ENCODE measurements at places on chromosomes 7 and 10.

- DNase-seq: no peak
Observed at GRCh38 chr7:151139071-151139790, 28.3 kb downstream of the GBX1 start.

DNA sequence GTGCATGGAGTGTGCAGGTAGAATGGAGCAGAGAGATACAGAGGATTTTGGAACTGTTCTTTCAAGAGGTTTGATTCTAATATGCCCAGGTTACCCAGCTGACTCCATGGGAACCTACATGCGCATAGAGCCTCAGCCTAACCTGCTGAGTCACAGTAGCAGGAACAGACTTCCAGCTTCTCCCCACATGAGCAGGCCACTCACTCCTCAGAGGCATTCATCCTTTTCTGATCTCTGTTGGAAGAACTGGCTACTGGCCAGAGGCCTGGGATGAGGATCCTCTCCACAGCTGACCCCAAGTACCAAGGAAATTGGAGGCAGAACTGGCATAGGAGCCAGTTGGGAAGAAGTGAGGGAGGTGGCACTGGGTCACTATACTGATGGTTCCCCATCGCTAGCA is 17.9 kb upstream of the CCSER2 start:
- no peak for DNase-seq

DNA sequence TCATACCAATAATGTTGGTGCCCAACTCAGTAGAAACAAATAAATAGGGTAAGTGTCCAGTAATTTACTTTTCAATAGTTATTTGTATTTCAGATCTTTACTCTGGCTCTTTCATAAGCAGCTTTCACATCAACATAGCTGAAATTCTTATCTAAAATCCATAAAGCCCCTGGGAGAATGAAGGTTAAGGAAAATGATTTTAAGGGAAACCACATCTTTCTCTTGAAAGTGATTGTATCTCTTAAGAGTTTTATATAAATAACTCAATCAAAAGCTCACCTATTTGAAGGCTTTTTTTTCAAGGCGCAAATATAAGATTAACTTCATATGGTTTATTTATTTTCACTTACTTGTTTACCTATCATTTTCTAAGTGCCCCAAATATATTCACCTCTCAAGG is 324.4 kb downstream of the HGF start:
- no peak for DNase-seq

- DNase-seq: no peak
Observed at GRCh38 chr7:90574820-90575187, 21.3 kb upstream of the CDK14 start.

DNA sequence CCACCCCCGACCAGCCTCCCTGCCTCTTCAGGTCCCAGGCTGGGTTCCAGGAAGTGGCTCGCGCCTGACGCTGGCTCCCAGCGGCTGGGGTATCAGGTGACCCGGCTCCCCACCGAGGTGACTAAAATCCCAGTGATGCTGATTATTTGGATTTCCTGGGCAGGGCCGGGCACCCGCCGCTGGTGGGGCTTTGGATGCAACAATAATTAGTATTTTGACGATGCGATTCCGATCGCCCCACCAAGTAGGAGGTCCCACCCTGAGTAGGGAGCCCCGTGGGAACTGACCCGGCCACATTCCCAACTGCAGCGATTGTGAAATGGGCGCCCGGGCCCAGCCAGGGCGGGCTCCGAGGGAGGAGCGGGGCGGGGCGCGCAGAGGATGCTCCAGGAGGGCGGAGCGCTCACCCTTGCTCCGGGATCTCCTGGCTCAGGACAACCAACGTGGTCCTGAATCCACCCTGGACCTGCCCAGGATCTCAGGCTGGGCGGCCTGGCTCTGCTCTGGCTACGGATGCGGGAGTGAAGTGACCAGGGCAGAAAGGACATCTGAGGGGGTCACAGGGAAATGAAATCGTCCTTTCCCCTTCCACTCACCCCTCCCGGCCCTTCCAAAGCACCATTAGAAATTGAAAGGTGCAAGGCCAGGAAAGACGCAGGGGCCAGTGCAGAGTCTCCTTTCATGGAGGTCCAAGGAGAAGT is 32.6 kb downstream of the DUSP5 start:
- no peak for DNase-seq

DNA sequence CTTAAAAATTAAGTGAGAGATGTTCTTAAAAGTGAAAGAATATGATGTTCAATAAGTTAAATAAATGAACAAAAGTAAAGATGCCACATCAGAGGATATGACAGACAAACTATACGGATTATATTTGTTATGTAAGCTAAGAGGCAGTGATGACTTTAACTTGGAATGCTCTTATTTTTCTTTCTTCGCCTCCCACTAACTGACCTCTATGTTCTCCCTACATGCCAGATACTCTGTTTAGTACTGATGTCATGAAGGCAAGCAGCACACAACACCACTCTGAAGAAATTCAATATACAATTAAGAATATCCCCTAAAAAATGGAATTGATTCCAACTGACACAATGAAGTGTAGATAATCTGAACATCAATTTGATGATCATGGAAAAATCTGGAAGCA is 223.4 kb downstream of the DOCK4 start:
- DNase-seq: no peak

DNA sequence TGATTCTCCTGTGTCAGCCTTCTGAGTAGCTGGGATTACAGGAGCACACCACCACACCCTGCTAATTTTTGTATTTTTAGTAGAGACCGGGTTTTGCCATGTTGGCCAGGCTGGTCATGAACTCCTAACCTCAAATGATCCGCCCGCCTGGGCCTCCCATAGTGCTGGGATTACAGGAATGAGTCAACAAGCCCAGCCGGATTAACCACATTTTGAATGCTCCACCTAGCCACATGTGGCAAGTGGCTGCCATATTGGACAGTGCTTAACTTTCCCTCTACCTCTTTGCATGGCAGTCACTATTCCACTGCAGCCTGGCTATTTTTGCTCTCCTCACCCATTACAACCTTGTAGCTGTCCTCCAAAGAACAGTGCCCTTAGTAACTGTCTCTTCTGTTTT is 160.1 kb downstream of the GATA3 start:
- no peak for DNase-seq

DNA sequence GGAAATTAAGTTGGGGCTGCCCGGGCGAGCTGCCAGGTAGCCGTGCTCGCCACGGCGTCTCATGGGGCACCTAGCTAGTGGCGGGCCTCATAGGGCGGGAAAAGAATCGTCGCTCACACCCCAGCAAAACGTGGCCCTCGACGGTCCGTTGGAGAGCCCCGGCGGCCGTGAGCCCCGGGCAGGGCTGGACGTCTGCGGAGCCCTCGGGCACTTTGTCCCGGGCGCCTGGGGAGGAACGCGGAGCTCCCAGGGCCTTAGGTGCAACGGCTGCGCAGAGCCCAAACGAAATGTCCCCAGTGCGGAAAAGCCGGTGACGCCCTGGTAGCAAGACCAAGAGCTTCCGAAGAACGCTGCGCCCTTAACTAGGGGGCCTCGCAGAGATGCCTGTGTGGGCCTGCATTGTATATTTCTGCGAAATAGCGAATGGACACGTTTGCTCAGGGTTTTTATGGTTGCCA is 866 bp upstream of the SFMBT2 start:
- no peak for DNase-seq

DNA sequence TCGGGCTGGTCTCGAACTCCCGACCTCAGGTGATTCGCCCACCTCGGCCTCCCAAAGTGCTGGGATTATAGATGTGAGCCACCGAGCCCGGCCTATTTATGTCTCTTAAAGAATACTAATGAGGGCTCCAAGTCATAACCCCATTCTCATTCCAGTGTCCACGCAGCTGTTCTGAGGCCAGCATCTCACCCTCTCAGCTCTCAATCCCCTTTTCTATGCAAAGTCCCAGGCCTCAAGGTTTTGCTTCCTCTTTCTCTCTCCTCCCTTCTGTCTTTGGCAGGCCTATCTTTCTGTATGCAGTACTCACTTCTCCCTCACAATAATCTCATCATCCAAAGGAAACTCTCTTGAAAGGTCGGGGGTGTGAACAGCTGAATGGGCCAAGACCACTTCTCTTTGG is 28.0 kb upstream of the VSIR start:
- no peak for DNase-seq

- DNase-seq: no peak
Observed at GRCh38 chr7:150439967-150440366, 10.5 kb upstream of the GIMAP8 start.

DNA sequence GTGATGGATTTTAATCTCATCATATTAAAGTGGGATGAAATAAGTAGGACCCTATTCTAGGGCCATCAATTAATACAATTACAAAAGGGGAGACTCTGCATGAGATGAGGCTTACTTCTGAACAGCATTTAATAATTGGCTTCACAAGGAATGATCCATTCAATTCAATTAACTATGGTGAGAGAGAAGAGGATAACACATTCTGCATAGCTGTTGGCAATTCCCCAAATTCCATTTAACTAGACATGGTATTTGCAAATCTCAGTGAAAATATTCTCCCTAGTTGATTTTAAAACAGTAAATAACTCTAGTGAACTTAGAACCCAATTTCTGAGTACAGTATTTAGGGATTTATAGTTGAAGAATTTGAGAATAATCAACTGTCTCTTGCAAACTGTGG is 145.3 kb downstream of the NOC3L start:
- DNase-seq: no peak

GRCh38 chr7:34156336-34156735 is 251.0 kb downstream of the BMPER start:
- DNase-seq: no peak

GRCh38 chr7:81299711-81300110 is 380.9 kb upstream of the SEMA3C start:
- no peak for DNase-seq

DNA sequence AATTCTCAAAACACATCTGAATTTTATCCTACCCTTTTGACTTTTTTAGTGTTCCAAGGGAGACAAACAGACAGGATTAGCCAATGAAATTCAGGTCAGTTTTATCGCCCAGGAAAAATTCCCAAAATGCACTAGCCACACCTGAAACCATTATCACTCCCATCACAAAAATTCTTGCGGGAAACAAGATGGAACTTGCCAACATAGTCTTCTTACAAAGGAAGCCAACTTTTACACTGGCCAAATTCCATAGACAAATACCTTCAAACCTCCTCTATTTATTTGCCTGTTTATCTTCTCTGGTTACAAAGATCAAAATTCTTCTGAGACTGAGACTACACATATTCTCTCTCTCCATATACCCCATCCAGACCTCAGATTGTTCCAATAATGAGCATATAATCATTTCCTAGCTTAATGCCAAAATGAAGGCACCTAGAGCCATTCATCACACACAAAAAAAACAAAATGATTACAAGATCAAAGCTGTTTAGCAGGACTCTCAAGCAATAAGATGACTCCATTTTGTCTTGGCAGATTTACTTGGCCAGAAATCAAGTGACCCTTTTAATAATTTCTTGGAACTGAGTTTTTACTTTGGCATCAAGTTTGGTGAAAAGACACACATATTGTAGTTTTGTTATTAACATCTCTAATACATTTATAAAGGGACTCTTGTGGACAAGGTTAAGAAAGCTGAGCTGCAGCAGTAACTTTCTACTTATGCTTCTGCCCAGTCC is 30.2 kb downstream of the MET start:
- no peak for DNase-seq

DNA sequence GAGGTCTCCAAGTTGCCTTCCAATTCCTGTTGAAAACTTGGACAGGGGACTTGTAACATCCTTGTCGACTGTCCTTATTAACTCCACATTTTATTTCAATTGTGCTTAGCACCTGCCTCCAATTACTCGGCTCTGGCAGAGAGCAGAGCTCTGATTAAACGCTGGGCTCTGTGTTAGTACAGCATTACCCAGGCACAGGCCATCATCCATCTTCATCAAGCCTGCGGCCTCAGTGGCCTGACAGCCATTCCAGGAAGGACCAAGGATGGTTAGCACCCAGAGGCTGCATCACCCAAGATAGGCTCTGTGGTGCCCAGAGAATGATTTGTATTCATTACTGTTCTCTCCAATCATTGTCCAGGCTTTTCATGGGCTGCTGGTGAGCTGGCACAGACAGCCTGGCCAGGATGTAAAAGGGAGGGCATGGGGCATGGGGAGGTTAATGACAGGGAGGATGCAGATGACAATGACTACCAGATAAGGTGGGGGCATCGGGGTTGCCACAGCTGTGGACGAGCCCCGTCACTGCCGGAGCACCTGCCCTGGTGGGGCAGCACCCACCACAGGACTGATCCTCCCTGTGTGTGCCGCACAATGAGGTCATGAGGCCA is 123.3 kb downstream of the PTPN20 start:
- DNase-seq: no peak

DNA sequence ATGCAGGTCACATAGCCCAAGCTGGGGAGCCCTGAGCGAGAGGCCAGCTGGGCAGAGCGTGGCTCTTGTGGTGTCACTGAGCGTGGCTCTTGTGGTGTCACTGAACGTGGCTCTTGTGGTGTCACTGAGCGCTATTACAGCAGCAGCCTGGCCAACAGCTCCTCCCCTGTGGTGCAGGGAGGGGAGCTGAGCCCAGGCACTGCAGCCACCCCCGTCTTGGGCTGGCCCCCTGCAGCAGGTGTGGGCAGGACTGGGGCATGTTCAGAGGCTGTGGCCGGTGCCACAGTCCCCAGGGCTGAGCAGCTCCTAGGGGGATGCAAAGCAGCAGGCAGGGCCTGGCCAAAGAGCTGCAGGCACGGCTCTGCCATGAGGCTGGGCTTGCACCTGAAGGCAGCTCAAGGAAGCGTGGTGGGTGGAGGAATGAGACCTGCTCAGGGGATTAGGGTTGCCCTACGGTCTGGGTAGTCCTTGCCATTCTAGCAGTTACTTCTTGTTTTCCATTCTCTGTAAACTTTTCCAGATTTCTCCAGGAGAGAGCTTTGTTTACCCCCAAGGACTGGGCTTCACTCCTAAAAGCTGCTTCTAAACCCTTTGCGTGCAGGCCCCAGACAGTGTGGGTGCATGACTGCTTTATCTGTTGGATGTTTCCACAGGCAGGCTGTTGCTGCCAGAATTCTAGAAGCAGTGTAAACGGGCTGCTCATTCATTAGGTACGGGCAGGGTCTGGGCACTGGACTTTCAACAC is 29.2 kb downstream of the ZNF783 start:
- no peak for DNase-seq

DNA sequence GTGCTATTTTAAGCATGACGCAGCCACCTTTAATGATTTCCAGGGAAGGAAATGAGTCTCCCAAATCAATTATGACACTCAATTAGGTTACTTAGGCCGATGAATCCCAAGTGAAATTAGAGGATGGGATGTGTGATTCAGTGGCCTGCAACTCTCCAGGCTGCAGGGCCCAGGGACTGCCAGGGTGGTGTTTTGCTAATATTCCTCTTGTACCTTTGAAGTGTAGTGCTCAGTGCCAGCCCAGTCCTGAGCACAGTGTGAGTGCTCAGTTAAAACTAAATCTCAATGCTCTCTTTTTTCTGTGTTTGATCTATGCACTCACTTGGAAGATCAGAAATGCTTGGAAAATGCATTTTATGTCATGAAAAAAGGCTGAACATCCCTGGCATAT is 51.6 kb downstream of the SEM1 start:
- no peak for DNase-seq

- no peak for DNase-seq
Observed at GRCh38 chr7:156158693-156159092, 346.4 kb upstream of the SHH start.

Data from stimulated activated CD8-positive, alpha-beta memory T cell treated with anti-CD3 and anti-CD28 coated beads, Interleukin-2, amount 100 ng/mL, for 1 hour (primary cell).